ENCODE measurements at places on chromosomes 6 and 20.

DNA sequence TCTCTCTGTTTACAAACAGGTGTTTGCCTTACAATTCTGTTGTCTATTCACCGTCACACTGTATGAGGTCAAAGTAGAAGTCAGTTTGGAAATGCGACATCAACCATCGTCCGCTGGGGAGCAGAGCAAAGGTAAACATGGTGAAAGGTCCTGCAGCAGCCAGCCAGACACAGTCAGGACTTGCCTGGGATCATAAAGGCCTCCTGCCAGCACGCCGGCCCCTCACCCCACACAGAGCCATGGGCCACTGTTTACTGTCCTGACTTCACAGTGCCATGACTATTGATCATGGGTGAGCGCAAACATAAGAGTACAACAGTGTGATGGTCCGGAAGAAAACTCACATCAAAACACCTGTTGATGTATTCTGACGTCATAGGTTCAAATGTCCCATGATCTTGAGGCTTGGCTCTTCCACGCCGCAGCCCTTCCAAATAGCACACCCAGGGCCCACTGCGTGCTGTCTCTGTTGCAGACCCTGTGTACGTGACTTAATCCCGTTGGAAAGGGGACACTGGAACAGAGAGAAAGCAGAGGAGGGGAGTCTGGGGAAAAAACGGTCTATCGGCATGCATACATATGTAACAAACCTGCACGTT is 16.9 kb upstream of the PPP1R3G start:
- no peak for DNase-seq

- no peak for DNase-seq
Measured at GRCh38 chr20:17485017-17485416, 46.2 kb downstream of the BFSP1 start.

- no peak for DNase-seq
Measured at GRCh38 chr6:106334646-106335448, 9.3 kb upstream of the ATG5 start.

DNA sequence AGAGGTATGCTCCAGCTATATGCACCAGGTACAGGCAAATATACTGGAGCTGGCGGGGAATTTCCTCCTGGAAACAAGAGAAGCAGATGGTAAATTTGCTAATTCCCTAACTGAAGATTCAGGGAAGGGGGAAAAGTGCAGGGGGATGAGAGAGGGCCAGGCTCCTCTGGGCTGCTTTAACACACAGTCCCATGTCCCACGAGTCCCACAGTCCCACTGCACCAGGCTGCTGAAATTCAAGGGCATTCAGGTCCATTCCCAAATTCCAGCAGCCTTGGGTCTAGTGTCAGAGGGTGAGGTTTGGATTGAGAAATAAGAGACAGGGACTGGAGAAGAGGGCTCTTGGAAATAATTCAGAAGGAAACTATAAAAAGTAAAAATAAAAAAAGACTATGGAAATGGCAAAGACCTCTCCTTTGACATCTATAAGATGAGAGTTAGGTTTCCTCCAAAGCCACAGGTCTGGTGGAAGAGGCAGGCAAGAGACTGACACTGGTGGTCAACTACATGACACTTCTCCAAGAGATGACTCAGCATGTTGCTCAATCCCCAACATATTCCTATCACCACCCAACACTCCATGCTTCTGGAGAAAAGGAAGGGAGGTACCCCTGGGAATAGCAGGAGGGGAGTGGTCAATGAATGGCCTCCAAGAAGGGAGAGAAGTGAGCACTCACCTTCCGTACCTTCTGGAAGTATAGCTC is 69.2 kb downstream of the TRAM2 start:
- DNase-seq: no peak

- no peak for DNase-seq
Measured at GRCh38 chr6:3247255-3248146, 11.2 kb upstream of the PSMG4 start.

DNA sequence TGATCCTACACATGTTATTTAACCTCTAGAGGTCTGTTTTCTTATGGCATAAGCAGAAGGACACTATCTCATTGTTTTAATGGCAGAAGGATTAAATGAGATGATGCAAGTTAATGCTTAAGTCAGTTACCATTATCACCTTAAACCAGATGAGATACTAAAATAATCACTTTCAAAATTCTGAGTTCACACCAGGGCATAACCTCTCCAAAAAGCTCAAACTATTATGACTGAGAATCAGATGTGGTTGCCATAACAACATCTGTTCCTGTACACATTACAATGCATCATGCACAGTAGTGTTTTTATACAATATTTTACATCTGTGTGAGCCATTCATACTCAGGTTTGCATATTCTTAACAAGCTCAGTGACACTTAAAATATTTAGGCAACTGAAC is 10.2 kb downstream of the ADNP start:
- no peak for DNase-seq

DNA sequence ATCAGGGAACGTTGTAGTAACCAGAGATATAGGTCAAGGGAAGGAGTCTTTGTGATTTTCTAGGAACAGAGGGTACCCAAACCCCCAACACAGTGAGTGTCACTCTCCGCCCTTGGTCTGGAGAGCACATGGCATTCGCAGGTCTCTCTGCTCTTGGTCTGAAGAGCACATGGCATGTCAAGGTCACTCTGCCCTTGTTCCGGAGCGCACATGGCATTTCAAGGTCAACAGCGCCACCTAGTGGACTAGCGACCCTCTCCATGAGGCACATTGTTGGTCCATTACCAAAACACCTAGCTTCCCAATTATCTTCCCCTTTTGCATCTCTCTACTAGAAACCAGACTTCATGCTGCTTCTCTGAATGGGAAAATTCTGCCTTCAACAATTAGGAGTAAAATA is 260.0 kb downstream of the C6orf118 start:
- DNase-seq: no peak
